Activated T-cell treated with anti-CD3 and anti-CD28 coated beads, Interleukin-2, amount 50 U/mL, for 1 hour (primary cell): ENCODE measurements at places on chromosomes 6 and 20.

DNA sequence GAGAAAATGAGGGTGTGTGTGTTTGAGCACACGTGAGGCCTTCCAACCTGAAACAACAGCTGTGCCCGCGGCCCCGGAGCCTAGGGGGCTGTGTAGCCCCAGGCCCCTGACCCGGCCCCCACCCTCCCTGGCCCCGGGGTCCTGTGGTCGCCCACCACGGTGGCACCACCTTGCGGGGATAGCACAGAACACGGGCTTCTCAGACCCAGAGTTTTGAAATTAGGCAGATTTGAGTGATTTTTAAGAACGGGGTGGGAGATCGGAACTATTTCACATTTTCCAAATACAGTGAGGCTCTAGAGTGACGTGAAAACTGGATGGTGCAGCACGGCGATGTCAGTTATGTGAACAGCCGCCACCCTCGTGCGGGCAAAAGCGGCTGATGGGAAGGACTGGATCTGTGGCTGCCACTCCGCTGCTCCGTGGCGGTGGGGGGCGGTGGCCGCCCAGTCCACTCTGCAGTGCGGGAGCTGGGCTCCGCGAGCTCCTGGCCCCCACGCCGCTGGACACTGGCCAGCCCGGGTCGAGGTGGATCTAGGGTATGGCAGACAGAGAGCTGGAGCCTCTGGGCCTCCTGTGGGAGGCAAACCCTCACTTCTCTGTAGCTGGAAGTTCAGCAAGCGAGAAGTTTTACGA lies 17.3 kb upstream of the BHLHE23 start:
- DNase-seq = peak; percentile 12

DNA sequence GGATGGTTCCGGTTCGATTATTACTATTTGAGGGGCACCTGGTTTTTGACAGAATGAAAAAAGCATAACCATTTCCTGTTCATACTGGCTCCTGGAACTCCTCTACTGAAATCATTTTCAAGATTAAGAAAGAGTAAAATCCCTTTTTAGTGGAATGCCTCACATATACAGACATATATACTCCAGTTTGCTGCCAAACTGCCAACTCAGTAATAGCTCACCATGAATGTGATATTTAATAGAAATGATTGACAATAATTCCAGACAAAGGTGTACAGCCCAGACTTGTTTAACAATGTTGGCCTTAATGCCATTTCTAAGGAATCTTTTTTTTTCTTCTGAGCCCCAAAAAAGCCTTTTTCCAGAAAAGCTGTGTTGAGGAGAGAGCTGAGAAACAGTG lies 93.1 kb downstream of the JAG1 start:
- DNase-seq = no peak

DNA sequence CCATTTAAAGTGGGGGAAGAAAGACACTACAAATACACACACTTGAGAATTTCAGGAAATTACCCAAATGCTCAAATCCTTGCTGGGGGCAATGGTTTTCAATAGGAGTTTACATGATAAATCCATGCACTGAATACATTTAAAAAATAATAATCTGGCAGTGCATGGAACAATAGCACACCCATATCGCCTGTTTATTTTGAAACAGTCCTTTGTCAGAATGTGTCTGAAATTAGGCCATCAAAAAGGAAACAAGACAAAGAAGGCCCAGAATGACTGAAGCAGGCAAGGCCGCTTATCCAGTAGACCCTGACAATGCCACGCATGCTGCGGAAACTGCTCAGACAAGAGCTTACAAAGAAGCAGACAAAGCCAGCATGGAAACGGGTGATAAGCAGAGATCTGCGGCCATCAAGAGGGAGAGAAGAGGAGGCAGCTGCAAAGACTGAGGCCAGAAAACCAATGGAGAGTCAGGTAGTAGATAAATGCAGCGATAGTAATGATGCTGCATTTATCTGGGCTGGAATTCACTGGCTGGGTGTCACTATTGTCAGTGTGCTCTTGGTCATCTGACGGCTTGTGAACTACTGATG lies 211.9 kb upstream of the CNR1 start:
- DNase-seq = no peak

DNA sequence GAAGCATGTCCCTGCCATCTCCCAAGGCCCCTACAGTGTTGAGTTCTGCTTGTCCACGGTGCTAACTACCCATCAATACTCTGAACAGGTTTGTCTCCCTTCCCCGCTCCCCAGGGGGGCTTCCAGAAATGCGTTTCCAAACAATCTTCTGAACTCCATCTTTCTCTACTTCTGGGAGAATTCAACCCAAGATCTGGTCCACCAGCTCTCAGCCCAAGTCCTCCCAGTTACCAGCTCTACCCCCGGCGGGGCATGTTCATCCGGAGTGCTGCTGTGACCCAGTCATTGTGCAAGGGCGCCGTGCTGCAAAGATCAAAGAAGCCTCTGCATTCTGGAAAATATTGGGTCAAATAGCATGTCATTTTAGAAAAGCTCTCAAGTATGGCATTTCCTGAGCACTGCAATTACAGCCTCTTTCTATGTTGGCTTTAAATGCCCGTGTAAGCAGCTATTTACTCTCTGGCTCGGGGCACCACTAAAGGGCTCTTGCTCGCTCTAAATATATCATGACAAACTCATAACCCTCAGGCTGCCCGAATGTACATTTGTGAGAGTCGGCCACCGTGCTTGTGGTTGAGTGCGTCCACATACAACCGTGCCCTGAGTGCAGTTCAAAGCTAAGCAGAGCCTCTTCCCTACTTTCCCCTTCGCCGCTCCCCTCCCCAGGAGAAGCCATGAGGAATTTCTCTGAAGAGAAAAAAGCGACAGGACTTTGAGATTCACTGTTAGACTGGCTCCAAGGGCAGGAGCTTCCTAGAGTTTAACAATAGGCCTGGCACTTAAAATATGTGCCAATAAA lies 71.6 kb downstream of the BANF2 start:
- DNase-seq = no peak

- no peak for DNase-seq
Observed at GRCh38 chr6:157469378-157469777, 88.4 kb downstream of the ZDHHC14 start.

DNA sequence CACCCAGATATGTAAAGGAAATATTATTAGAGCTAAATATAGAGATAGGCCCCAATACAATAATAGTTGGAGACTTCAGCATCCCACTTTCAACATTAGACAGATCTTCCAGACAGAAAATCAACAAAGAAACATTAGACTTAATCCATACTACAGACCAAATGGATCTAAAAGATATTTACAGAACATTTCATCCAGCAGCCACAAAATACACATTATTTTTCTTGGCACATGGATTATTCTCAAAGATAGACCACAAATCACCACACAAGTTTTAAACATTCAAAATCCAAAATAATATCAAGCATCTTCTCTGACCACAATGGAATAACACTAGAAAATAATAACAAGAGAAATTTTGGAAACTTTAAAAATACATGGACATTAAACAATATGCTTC lies 1159.1 kb upstream of the CITED2 start:
- DNase-seq = no peak

- no peak for DNase-seq
Observed at GRCh38 chr6:46651006-46651405, 1.6 kb downstream of the CYP39A1 start.

DNA sequence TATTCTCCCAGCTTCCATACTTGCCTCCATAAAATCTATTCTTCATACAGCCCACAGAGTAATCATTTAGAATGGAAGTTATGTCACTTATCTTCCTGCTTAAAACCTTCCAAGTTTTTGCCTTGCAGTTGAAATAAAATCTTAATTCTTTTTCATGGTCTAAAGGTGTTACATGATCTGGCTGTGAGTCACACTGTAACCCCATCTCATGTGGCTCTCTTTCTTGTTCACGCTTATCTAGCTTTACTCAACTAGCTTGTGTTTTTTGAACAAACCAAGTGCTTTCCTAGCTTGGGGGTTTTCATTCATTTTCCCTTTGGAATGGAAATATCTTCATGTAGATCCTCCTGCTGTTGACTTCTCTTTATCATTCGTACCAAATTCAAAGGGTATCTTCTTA lies 23.6 kb upstream of the THEMIS start:
- no peak for DNase-seq
